ENCODE measurements at places on chromosomes 3 and 15.

GRCh38 chr3:63193647-63194046, 84.5 kb upstream of the SYNPR start:
- no peak for DNase-seq

- no peak for DNase-seq
Observed at GRCh38 chr3:100089812-100090668, 24.3 kb downstream of the FILIP1L start.

DNA sequence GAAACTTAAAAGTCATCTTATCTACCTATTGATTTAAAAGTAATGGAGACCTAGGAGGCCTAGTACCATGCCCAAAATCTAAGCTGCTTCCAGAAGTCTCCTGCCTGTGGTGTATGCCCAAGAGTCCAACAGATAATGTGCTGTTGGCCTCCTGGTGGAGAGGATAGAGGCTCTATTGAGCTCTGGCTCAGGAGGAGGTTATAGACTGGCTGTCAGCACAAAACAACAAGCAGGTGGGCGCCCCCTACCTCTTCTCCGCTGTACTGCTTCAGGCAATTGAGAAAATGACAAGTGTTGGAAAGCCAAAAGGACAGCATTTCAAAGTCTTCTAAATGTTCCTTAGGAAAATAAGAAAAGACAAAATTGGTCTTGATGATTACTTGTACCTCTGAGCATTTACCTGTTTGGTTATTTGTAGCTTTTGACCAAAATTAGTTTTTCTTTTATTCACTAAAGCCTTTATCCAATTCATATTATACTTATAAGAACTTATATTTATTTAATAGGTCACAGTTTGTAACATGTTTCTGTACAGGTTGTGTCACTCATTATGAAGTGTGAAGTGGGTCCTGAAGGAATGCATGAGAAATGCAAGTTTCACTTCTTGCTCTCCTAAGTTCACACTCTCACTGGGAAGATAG, 17.2 kb upstream of the GNB5 start:
- DNase-seq, result peak; percentile 65

DNA sequence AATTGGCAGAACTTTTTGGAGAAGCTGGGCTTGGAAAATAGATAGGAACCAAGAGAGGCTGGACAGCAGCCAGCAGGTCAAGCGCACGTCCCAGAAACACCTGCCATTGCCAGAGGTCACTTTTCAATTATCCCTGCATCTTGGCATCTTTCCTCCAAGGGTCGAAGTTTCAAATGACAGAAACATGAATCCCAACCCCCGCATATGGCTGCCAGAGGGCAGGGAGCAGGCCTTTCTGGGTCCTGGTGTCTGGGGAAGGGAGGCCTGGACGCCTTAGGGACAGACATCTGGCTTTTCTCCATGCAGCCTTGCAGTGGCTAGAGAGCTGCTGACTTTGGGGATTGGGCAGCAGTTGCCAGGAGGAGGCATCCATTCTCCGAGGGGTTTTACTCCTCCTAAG, 164.5 kb upstream of the TPM1 start:
- DNase-seq, result no peak

GRCh38 chr3:110758208-110758607, 313.4 kb upstream of the NECTIN3 start:
- no peak for DNase-seq

- no peak for DNase-seq
Observed at GRCh38 chr3:31979001-31979697, 1.9 kb downstream of the OSBPL10 start.

DNA sequence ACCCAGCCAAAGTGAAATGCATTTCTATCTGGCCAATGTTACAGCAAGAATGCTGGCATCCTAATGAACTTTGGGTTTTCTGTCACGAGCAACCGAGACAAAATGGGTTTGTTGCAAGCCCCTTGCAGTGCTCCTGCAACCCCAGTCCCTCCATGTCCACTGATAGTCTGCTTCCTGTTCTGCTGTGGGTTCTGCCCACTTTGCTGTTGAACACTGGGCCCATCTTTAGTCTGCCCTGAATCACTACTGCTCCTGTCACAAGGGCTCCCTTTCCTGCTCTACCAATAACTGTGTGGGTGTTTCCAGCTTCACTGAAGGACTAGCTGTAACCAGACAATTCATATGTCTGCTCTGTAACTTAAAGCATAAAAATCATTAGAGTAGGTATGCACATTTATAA, 12.7 kb upstream of the OXSR1 start:
- DNase-seq, result no peak

DNA sequence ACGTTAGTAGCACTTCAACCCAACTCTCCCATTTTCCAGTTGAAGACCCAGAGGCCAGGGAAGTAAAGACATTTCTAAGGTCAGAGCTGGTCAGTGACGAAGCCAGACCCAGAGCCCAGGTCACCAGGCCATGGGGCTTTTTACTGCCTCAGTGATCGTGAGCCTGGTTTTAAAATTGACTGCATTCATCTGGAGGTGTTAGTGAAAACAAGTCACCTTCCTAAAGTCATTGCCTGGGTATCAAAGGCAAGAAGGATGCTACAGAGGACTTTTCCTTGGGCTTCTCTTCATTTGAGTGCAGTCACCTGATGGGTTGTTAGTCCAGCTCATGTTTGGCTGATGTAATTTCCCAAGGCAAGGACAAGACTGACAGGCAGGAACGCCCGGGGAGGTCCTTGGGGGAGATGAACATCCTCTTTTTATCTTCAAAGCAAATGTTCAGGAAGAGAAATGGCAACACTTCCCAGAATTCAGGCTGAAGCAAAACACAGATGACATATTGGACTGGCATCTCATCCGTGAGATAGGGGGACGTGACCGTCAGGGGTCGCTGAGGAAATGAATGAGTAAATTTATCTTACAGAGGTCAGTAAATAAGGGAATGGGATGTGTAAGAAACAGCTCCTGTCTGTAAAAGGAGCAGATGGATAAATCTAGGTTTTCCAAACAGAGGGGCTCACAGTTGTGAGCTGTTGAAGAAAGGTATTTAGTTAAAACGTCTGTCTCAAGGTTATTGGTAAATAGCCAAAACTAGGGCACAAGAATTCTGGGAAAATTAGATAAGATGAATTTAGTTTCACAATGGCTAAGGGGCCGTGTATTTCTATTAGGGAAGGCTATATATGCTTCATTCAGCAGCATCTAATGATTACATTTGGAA, 201.2 kb downstream of the OPA1 start:
- DNase-seq, result no peak

DNA sequence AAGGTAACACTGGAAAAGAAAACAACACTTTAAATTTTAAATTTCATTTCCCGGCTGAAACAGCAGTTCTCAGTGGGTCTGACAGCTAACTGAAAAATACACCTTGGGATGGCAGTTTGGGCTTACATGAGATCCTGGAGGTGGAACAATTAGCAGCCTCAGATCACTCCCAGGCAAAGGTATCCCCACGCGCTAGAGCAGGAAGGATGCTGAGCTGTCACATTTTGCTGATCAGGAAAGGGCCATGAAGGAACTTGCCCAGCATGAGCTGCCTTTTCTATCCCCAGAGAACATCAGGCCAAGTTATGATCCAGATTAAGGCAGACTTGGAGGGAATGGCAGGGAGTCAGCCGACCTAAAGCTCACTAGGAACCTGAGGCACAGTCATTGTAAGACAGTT, 204.8 kb upstream of the SLC2A2 start:
- no peak for DNase-seq

DNA sequence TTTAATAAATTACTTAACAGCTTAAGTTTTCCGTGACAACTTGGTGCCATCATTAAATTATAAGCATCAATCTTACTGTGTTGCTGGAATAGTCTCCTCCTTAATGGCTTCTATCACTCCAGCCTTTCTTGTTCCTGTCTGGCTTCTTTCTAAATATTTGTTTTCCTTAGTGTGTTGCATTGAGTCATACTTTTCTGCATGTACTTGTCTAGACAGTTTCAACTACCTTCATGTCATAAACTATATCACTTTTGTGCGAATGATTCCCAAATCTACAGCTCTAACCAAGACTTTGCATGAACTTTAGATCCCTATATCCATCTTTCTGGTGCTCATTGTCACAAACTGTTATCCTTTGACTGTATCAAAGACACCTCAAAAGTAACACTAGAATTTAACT, 78.4 kb downstream of the AKAP13 start:
- DNase-seq, result no peak

GRCh38 chr3:141294301-141294700, 62.7 kb downstream of the PXYLP1 start:
- DNase-seq, result no peak

DNA sequence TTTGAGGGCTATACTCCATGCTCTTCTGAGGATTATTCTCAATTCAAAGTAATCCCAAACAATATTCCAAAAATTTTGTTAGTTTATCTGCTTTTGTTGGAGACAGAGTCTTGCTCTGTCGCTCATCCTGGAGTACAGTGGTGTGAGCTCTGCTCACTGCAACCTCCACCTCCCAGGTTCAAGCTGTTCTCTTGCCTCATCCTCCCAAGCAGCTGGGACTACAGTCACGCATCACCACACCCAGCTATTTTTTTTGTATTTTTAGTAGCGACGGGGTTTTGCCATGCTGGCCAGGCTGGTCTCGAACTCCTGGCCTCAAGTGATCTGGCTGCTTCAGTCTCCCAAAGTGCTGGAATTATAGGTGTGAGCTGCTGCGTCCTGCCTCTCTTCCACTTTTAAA, 39.1 kb downstream of the MEF2A start:
- DNase-seq, result no peak

DNA sequence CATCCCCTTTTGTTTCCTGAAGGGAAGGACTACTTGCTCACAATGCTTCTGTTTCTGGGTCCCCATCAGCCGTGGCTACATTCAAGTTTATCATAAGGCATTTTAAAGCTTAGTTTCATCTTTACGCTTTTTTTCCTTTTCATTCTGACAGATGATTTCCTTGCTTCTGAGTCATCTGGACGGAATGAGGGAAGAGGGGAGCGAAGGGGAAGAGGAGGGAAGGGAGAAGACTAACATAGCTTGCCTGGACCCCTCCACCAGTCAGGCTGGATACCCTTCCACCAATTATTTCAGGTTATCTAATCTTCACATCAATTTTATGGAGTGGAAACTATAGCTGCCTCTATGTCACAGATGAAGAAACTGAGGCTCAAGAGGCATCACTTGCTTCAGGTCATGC, 27.6 kb downstream of the FAM3D start:
- DNase-seq, result no peak

DNA sequence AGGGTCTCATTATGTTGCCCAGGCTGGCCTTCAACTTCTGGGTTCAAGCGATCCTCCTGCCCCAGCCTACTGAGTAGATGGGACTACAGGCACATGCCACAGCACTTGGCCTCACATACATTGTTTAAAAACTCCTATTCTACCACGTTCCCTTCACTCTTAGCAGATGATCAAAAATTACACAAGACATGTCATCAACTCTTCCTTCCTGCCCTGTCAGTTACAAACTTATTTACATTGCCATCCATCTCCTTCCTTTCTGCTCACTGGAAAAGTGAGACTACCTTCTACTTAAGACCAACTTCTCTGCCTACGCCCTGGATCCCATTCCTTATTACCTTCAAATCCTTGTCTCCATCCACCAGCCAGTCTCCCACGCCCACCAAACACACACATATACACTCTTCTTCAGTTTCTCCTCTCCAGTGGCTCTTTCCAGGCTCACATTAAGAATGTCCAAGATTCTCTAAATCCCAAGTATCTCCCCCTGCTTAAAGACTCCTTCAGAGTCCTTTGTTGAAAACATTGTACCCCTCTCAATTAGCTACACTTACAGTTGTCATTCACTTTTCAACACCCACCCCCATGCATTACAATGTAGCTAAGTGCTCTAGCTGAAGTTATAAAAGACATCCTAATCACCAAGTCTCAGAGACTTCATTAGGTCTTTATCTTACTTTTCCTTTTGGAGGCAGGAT, 4.3 kb downstream of the PEAK1 start:
- DNase-seq, result no peak

DNA sequence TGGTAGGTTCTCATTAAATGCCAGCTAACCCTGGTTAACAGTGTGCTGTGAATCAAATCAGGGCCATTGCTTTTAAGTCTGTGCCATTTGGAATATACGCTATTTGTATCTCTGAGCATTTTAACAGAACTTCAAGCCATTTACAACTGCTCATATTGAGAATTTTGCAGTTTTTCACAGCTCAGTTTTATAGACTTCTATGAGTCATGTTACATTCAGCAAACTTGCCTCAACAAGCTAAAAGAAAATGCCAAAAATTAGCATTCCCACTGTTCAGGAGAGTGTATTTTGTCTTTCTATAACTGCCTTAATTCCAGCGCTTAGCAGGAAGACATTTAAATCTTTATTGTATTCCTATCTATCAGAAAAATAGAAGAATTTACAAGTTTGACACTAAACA, 196.4 kb downstream of the GBE1 start:
- DNase-seq, result no peak

GRCh38 chr15:63528138-63528659, 23.8 kb downstream of the USP3 start:
- no peak for DNase-seq

DNA sequence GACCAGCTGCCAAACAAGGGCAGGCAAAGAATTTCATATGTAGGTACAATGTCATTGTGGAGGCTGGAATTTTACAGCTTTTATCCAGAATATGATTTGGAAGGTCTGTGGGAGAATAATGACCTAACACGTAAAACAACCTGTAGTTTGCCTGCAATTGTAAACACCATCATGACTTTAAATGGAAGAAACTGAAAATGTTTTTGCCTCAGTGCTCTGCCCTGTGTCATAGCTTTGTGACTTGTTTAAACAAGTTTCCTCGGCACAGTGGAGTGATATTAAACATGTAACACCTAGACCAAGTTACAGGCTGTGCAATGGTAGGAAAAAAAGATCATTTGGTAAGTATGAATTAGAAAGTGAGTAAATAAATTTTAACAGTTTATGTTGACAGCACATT, 171.6 kb upstream of the MBNL1 start:
- DNase-seq, result no peak

DNA sequence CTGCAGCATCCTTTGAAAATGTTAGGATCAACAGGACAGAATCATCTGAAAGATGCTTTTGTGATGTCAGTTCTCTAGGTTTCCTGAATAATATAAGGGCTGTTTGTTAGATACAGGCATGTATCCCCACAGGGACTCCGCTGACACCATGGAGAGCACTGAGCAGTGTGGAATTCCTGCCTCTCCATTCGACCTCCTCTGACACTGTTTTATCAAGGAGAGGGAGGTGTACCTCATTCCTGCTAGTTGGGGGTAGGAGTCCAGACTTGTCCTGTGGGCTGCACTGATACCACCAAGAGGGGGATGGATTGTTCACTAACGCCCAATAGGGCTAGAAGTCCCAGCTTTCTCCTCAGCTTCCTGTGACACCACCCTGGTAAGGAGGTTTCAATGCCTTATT, 46.6 kb downstream of the LARS2 start:
- DNase-seq, result no peak

GRCh38 chr3:13621381-13622221, 72.7 kb downstream of the FBLN2 start:
- DNase-seq, result peak; percentile 4

GRCh38 chr3:52973806-52974205, 72.1 kb downstream of the SFMBT1 start:
- no peak for DNase-seq

GRCh38 chr15:68425428-68426060, 6.4 kb downstream of the ITGA11 start:
- DNase-seq, result no peak
